ENCODE measurements at places on chromosomes 3 and 15.

GRCh38 chr3:11509173-11510000, 134.3 kb downstream of the VGLL4 start:
- no peak for DNase-seq

DNA sequence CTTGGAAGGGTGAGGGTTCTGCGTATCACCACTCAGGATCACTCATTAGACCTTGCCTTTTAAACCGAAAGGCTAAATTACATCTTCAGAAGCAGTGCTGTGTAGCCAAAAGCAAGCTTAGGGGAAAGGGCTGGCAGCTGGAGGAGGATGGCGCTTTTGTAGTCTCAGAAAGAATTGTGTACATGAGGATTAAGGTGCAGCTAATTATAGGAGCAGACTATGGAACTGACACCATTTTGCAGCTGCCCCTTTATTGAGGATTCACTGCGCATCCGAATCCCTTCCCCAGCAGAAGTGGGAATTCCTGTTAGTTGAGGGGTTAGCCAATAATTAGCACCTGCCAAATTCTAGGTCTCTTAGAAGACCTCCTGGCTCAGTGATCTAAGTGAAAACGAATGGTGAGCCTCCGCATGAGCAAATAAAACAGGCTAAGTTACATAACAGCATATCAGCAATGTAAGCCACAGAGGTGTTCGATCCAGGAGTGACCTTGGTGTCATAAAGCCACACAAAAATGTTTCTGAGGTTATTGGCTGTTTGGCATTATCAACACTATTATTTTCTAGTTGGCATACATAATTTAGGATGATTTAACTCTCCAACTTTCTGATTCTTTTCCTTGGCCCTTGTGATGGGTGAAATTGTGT, 42.6 kb upstream of the SEMA6D start:
- DNase-seq, result no peak

DNA sequence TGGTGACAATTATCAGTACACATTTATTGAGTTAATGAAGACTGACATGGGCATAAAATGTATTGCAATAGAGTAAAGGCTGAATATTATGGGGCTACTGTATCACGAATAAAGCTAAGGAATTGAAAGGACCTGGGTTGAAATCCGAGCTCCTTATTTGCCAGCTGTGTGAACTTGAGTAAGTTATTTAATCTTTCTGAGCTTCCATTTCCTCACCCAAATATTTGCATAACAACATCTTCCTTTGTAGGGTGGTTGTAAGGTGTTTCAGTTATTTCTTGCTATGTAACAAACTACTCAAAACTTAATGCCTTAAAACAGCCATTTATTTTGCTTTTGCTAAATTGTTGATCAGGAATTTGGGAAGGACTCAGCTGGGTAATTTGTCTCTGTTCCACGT, 111.1 kb upstream of the TSC22D2 start:
- no peak for DNase-seq

DNA sequence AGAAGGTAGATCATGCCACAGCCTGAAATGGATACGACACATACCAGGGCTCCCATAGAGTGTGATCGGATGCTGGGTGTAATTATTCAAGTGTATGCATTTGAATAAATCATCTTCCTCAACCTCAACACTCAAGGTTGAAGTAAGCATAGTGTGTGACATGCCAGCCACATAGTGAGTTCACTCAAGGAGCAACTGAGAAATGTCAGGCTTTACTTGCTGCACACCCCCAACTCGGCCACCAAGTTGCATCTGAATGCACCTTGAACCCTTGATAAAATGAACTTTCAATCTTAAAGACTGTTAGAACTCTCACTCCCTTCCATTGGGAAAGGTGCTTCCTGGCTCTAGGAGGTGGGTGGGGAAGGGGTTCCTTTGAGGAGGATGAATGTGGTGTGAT, 121.3 kb downstream of the GHSR start:
- no peak for DNase-seq

GRCh38 chr15:92012368-92012629, 158.8 kb downstream of the SLCO3A1 start:
- DNase-seq, result no peak

- no peak for DNase-seq
These were observed 3.5 kb downstream of the TNFSF10 start for GRCh38 chr3:172519740-172520139.

GRCh38 chr3:126473292-126474168, 2.2 kb downstream of the ZXDC start:
- DNase-seq, result no peak

DNA sequence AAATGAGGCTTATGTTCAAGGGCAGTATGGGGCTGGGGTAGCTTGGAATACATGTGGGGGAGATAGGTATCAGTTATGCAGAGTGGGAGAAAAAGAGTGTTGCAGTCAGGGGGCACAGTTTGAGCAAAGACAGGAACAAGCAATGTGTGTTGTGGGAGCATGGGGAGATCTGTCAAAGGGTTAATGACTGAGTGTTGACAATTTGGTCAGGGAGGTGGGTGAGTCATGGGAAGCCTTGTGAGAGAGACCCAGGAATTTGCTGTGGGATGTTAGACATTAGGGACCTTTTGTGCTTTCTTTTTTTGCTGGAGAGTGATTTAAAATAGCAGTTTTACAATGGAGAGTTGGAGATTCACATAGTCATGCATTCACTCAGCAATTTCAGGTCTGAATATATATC, 221.6 kb upstream of the NR2E3 start:
- no peak for DNase-seq

GRCh38 chr3:50444213-50444612, 59.2 kb downstream of the CACNA2D2 start:
- no peak for DNase-seq

All from GM06990 (cell line).